ENCODE measurements at places on chromosomes 11 and 22. TPM values are rescaled to one million over a fixed set of nuclear protein-coding genes. Genes with fewer than 3 reads are reported as not detected.

The OR2D2 gene
- not detected for total RNA-seq

The GLYATL2 gene
- not detected for total RNA-seq

The RAB36 gene
- total RNA-seq = 3.3 TPM

The C11orf21 gene
- total RNA-seq = 22.8 TPM

The PGGHG gene
- 159 TPM for total RNA-seq

The UBASH3B gene
- total RNA-seq = 4.2 TPM

The FOXRED1 gene
- total RNA-seq = 46.0 TPM

The PIK3IP1 gene
- total RNA-seq = 92.9 TPM

The PATE3 gene
- total RNA-seq = not detected

The MS4A6E gene
- total RNA-seq = not detected

The NLRP10 gene
- not detected for total RNA-seq

The GRM5 gene
- not detected for total RNA-seq

The CREBZF gene
- total RNA-seq = 109 TPM

The C11orf91 gene
- total RNA-seq = not detected

The CD3D gene
- total RNA-seq = 0.79 TPM

The CCDC15 gene
- 1.8 TPM for total RNA-seq

The CARD10 gene
- not detected for total RNA-seq

The SLC17A6 gene
- not detected for total RNA-seq

The SORL1 gene
- 414 TPM for total RNA-seq

The SMIM38 gene
- total RNA-seq = 1.0 TPM

The ABTB2 gene
- 5.9 TPM for total RNA-seq

The JAML gene
- total RNA-seq = 9.6 TPM

The SCGB1C1 gene
- not detected for total RNA-seq

The GLYAT gene
- not detected for total RNA-seq

The RASL10A gene
- total RNA-seq = 5.6 TPM

The XRCC6 gene
- total RNA-seq = 180 TPM

The RASSF10 gene
- total RNA-seq = not detected

The SEC14L6 gene
- total RNA-seq = not detected

The OR52I2 gene
- not detected for total RNA-seq

The PTPRCAP gene
- 266 TPM for total RNA-seq

Data from B cell (primary cell).